Activated gamma-delta T cell treated with Interleukin-2 at 50 U/mL for 16 hours (primary cell): ENCODE measurements at places on chromosomes 1 and 21.

- no peak for DNase-seq
These were observed 102.2 kb upstream of the HAO2 start for GRCh38 chr1:119266386-119266785.

- no peak for DNase-seq
These were observed 88.6 kb downstream of the SELENOF start for GRCh38 chr1:86825319-86825718.

DNA sequence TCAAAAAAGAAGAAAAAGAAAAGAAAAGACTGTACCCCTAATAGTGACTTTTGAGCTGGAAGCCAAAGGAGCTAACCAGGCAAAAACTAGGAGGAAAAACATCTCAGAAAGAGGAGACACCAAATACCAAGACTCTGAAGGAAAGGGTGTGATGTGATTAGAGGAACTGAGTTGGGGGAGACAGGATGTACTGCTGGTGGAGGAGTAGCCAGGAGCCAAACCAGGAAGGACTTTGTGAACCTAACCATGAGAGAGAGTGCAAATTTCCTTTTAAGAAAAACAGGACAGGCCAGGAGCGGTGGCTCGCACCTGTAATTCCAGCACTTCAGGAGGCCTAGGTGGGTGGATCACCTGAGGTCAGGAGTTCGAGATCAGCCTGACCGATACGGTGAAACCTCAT, 4.1 kb upstream of the RBP7 start:
- DNase-seq: no peak

DNA sequence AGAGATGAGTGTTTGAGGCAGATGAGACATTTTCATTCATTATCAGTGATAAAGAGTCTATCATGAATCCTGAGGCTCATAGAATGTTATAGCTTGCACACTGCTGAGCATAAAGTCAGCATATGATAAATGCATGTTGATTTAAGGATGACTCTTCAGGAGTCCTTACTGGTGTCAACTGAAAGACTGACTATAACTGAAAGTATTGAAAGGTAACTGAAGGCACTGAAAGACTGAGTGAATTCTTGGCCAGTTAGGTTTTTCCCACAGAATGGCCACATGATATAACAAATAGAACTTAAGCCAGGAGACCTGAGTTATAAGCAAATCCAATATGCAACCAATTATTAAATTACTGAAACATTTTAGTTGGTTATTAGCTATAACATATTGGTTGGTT, 69.0 kb upstream of the HSD17B7 start:
- DNase-seq: no peak

DNA sequence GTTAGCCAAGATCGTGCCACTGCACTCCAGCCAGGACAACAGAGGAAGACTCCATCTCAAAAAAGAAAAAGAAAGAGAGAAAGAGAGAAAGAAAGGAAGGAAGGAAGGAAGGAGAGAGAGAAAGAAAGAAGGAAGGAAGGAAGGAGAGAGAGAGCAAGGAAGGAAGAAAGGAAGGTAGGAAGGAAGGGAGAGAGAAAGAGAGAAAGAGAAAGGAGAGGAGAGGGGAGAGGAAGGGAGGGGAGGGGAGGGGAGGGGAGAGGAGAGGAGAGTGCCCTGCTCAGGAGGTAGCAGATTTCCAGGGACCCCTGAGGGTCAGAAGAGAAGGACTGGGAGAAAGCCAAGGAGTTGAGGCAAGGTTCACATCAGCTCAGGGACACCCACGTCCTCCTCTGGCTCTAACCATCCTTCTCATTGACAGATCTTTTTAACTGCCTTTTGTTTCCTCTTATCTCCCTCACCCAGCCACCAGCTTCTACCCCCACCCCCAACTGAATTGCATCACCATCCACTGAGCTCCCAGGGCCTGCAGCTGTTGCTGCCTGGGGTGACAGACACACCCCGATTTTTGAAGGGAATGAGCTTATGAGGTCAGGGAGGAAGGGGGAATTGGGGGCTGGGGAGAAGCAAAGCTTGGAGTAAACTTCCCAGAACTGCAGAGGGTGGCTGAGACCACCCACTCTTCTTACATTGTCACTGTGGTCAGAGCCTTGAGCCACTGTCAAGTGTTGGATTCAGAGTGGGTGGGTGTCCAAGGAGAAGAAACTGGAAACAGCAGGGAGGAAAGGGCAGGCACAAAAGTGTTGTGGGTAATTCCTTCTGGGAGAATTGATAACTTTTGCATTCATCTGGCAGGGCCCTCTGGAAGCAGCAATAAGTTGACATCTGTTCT, 91.6 kb downstream of the GLUL start:
- no peak for DNase-seq

GRCh38 chr1:231465051-231465450, 43.0 kb upstream of the EGLN1 start:
- no peak for DNase-seq

DNA sequence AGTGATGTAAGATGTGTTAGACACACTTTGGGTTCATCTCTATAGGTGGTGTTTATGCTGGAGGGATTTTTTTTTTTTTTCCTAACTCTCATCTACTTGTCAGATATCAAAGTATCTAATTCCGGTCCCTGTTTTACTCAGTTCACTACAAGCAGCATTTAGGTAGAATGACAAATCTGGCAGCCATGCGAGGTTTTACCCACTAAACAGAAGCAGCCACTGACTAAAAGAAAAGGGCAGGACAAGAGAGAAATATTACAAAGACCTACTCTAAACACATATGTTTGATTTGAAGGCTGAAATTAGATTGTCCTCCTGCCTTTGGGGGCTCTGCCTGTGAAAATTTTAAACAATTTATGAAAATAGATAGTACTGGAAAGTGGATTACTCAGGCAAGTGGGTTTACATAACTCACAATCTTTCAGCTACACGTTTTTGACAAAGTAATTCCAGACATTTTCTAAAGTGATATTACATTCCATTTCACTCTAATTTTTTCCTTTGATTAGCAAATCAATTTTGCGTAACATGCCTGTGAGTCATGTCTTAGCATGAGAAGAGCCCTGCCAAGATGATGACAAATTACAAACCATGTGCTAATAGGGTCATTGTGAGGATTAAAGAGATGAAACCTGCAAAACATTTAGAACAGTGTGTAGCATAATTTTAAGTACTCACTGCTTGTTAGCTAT, 172.6 kb downstream of the PLA2G4A start:
- DNase-seq: no peak
